ENCODE measurements at places on chromosomes 7 and 10. TPM values are rescaled to one million over a fixed set of nuclear protein-coding genes. Genes with fewer than 3 reads are reported as not detected.
A peak's percentile ranks its signal among the peaks of the same experiment; 100 is the strongest.

DNA sequence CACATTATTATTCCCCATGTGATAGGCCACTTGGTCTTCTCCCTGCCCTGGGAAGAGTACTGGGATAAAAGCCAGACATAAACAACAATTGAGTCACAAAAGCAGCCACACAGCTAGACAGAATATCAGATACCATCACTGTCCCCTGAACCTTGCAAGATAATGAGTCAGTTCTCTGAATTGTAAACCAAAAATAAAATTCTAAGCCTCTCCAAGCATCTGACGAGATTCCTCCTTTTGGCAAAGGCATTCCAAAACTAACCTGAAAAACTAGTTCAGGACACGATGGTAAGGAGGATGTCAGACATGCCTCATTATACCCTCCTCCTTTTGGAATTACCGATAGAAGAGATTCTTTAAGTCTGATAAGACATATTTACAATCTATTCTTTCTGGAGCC, 450.7 kb downstream of the HTR7 start:
- DNase-seq: no peak
- no peaks in the 10 kb centered on the region for H3K4me1 ChIP-seq
- no peak overlapping the region for H3K27ac ChIP-seq
- H3K27me3 ChIP-seq: no peaks in the 10 kb centered on the region
- no peak overlapping the region for H3K4me3 ChIP-seq
- no peaks in the 10 kb centered on the region for H3K36me3 ChIP-seq

Gene SPDYE2
- 4.9 TPM for polyA plus RNA-seq

DNA sequence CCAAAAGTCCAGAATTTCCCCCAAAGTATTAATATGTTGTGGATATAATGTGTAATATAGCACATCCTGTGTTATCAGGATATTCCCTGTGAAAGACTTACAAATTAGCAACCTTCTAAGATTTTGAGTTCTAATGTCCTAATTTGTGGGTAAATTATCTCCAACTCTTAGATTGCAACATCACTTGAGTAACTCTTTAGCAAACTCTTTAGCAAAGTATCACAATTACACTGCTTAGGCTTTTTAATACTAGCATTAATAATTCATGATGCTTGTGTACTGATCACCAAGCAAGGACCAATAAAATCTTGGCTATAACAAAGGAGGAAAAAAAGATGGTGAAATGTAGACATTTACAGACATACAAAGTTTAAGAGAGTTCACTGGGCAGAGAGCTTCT, 27.7 kb downstream of the HIP1 start:
- H3K36me3 ChIP-seq: no peaks in the 10 kb centered on the region
- H3K4me1 ChIP-seq: peaks cover 17% of the 10 kb centered on the region
- H3K27me3 ChIP-seq: no peaks in the 10 kb centered on the region
- H3K4me3 ChIP-seq: no peak overlapping the region
- peak overlapping the region; percentile 72 for H3K27ac ChIP-seq

GRCh38 chr10:113648478-113648877, 15.4 kb downstream of the NRAP start:
- peaks cover 3% of the 10 kb centered on the region for H3K4me1 ChIP-seq
- H3K27me3 ChIP-seq: peaks cover 17% of the 10 kb centered on the region
- no peak overlapping the region for H3K27ac ChIP-seq
- no peak overlapping the region for H3K4me3 ChIP-seq

Gene STOX1
- 1.3 TPM for polyA plus RNA-seq

- peak; percentile 19 for DNase-seq
- no peak overlapping the region for H3K27ac ChIP-seq
- H3K4me3 ChIP-seq: no peak overlapping the region
- H3K36me3 ChIP-seq: no peaks in the 10 kb centered on the region
- no peaks in the 10 kb centered on the region for H3K27me3 ChIP-seq
These were observed 216.8 kb downstream of the TCERG1L start for GRCh38 chr10:131094527-131095312.

DNA sequence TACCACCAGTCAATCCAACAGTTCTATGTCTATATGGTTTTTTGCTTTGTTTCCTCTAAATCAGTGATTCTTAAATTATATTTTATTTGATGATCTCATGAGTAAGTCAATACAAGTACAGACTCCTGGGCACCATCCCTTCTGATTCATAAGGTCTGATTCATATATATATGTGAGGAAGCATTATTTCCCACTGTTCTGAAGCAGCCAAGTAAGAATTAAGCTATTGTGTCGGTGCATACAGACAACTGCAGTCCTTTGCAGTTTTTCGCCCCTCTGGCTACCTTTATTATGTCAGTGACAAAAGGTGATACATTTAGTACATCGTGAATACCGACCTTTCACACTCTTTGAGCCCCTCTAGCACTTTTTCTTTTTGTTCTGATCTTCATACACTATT, 1079.6 kb upstream of the C7orf33 start:
- H3K27me3 ChIP-seq: no peaks in the 10 kb centered on the region
- no peak for DNase-seq
- no peak overlapping the region for H3K4me3 ChIP-seq
- no peaks in the 10 kb centered on the region for H3K36me3 ChIP-seq
- peaks cover 6% of the 10 kb centered on the region for H3K4me1 ChIP-seq

GRCh38 chr7:27349621-27350020, 107.0 kb downstream of the EVX1 start:
- no peak for DNase-seq
- H3K4me3 ChIP-seq: no peak overlapping the region
- H3K27ac ChIP-seq: no peak overlapping the region
- H3K4me1 ChIP-seq: no peaks in the 10 kb centered on the region

DNA sequence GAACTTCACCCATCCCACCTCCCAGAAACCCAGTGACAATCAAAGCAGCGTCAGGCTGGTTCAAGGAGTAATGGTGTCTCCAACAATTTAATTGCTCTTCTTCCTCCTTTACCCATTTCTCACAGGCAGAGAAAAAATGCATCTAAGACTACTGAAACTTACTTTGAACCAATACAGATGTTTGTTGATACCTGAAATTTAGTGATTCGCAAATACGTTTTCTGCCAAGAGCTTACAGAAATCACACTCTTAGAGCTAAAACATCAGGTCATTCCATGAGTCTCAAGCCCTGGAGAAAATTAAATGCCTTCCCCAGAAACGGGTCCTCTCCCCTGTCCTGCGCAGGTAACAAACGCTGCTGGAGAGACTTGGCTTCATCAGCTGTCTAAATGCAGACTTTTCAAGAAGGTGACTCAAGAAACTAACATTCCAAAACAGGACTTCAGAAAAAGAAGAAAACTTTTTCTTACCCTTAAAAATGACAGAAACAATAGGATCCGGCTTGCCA, 443 bp downstream of the MYOF start:
- peaks cover 8% of the 10 kb centered on the region for H3K4me1 ChIP-seq
- H3K27ac ChIP-seq: peak overlapping the region; percentile 96
- peak overlapping the region; percentile 67 for H3K4me3 ChIP-seq

Gene SLC26A3
- 0.07 TPM for polyA plus RNA-seq

- no peaks in the 10 kb centered on the region for H3K27me3 ChIP-seq
- H3K27ac ChIP-seq: no peak overlapping the region
- H3K4me3 ChIP-seq: no peak overlapping the region
- no peaks in the 10 kb centered on the region for H3K4me1 ChIP-seq
These were observed 13.8 kb downstream of the LRRN3 start for GRCh38 chr7:111104710-111105109.

DNA sequence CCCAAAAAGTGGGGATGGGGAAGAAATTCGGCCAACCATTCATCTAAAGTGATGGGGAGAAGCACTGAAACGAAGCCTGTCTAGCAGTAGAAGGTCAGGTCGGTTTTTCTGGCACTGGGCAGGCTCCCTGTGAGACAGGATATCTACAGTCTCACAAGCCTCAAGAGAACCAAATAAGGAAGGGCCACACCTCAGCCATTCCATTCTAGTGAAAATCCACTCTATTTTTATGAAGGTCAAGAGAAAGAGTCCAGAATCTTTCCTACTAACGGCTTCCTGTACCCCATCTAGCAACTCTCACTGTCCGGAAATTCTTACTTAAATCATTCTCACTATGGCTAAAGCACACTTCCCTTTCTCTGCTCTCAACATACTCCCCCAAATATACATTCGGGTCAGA, 267.1 kb downstream of the PRPF18 start:
- H3K27me3 ChIP-seq: no peaks in the 10 kb centered on the region
- peaks cover 13% of the 10 kb centered on the region for H3K4me1 ChIP-seq
- H3K36me3 ChIP-seq: peaks cover 3% of the 10 kb centered on the region
- H3K27ac ChIP-seq: peak overlapping the region; percentile 33
- no peak overlapping the region for H3K4me3 ChIP-seq
- DNase-seq: no peak

DNA sequence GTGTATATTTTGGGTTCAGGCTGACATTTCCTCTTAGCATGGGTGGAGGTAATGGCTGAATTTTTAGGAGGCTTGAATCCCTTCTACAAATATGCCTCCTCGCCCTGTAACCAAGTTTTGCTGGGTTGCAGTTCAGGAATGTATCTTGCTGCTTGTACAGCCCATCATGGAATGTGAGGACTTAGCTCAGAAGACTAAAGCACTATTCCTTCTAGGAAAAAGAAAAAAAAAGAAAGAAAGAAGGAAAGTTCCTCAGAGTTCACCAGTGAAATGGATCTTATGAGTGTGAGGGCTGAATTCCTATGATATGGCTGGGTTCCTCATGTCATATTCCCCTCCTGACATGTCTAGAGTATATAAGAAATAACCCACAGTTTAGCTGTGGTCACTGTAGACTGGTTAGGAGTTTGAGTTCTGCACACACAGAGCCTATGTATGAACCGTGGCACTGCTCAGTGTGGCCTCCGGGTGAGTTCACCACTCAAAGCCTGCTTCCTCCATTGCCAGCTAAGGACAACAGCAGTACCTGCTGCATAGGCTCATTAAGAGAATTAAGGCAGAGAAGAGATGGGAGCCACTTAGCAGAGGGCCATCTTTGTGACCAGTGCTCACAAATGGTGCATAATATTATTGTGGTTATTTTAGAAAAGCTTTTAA, 114.0 kb downstream of the TACC2 start:
- H3K4me1 ChIP-seq: peaks cover 16% of the 10 kb centered on the region
- no peak overlapping the region for H3K27ac ChIP-seq
- DNase-seq: no peak
- H3K36me3 ChIP-seq: peaks cover 2% of the 10 kb centered on the region
- no peaks in the 10 kb centered on the region for H3K27me3 ChIP-seq
- no peak overlapping the region for H3K4me3 ChIP-seq

DNA sequence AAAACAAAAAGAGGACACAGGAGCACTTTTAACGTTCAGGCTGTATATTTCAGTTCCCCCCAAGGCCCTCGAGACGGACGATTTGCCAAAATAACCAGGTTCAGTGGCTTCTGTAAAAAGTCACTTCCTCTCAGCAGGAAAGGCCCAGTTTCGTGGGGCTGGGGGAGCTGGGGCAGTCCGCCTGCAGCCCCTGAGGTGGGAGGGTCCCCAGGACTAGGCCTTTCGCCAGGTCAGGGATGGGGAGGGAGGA, 28.8 kb downstream of the WDR86 start:
- H3K27me3 ChIP-seq: peaks cover 40% of the 10 kb centered on the region
- H3K4me3 ChIP-seq: no peak overlapping the region
- peaks cover 18% of the 10 kb centered on the region for H3K36me3 ChIP-seq
- H3K4me1 ChIP-seq: peaks cover 25% of the 10 kb centered on the region
- peak; percentile 49 for DNase-seq

- H3K4me1 ChIP-seq: peaks cover 7% of the 10 kb centered on the region
- H3K36me3 ChIP-seq: no peaks in the 10 kb centered on the region
- H3K27me3 ChIP-seq: no peaks in the 10 kb centered on the region
- H3K27ac ChIP-seq: peak within 1 kb of the TSS; percentile 97
- DNase-seq: no peak
These were observed at the start of gene REEP3 for GRCh38 chr10:63520500-63521415. TSS of gene REEP3 (plus strand) at chr10:63521401. CDS start at chr10:63521546, 145 bp downstream.

DNA sequence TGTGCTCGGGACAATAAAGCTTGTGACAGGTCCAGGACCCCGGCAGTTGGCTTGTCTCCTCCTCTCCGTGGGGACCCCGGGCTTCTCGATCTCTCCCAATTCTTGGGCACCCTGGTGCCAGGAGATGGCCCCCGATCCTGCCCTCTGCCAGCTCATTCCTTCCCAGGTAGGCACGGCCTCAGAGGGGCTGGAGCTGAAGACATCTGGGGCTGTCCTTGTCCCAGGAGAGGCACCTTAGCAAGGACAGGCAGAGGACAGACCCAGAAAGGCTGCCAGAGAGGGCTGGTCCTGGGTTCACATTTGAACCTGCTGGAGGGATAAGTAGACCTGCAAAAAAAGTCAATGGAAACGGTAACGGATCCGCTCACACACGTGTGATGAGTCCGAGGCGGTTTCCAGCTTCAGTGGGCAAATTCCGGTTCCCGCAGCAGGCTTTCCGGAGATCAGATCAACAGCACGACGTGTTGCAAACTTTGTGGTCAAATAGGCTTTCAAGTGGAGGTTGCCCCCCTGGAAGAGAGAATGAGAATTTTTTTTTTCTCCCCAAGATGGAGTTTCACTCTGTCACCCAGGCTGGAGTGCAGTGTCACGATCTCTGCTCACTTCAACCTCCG, 47.7 kb upstream of the GTF2IRD1 start:
- H3K27ac ChIP-seq: no peak overlapping the region
- no peak for DNase-seq
- H3K4me3 ChIP-seq: no peak overlapping the region
- no peaks in the 10 kb centered on the region for H3K4me1 ChIP-seq
- no peaks in the 10 kb centered on the region for H3K27me3 ChIP-seq
- H3K36me3 ChIP-seq: peaks cover 37% of the 10 kb centered on the region

DNA sequence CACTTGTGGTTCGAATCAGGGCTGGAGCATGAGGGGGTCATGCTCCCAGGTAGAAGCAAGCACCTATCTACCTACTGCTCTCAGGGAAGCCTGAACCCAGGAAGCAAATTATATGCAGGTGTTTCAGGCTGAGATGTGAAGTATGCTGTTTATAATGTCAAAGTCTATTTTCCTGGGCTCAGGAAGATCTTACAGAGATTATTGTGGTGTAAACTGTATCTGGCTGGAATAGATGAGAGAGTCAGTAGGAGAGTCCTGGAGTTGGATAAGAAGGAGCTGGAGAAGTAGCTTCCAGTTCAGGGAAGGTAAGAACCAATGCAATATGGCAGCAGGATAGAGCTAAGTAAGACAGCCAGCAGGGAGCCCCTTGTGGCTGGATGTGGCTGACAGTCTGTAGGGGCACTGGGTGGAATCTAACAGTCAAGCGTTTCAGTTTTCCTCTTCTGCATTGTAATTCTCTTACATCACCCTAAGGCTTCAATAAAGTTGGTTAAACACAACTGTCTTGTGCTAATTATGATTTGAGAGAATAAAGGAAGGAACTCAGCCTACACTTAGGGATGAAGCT, 105.9 kb upstream of the EEPD1 start:
- no peak for DNase-seq
- H3K36me3 ChIP-seq: no peaks in the 10 kb centered on the region
- peaks cover 46% of the 10 kb centered on the region for H3K4me1 ChIP-seq
- peak overlapping the region; percentile 69 for H3K27ac ChIP-seq

Gene SPDYE8
- polyA plus RNA-seq: 0.18 TPM

Gene SFRP4
- 16.4 TPM for polyA plus RNA-seq

DNA sequence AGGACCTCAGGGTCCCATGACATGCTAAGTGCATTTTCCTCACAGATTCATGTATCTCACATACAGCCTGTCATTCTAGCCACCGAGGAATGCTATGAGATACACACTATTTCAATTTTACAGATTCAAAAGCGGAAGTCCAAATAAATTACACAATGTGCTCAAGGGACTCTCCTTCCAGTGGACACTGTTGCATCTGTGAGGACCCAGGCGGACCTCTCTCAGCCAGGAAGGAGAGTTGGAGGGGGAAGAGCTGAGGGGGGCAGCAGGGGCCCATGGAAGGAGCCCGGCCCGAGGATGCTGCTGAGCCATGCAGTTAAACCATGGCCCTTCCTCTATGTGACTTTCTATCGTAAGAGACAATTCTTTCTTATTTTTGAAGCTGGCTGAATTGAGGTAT, 93.6 kb downstream of the VOPP1 start:
- peaks cover 2% of the 10 kb centered on the region for H3K36me3 ChIP-seq
- peaks cover 10% of the 10 kb centered on the region for H3K4me1 ChIP-seq
- H3K27ac ChIP-seq: no peak overlapping the region
- peak; percentile 21 for DNase-seq
- no peaks in the 10 kb centered on the region for H3K27me3 ChIP-seq

- peaks cover 4% of the 10 kb centered on the region for H3K4me1 ChIP-seq
- H3K4me3 ChIP-seq: no peak overlapping the region
- H3K36me3 ChIP-seq: no peaks in the 10 kb centered on the region
- DNase-seq: no peak
These were observed 56.0 kb downstream of the CAMK2B start for GRCh38 chr7:44269417-44269816.

Data from muscle of leg (tissue), 16 donors.